ENCODE measurements at places on chromosomes 12 and 14.

- DNase-seq: peak; percentile 63
Measured at GRCh38 chr12:8544295-8544694, 3.6 kb upstream of the CLEC4E start.

GRCh38 chr14:50740856-50741255 lies 72.8 kb upstream of the SAV1 start:
- peak; percentile 49 for DNase-seq

GRCh38 chr14:74882103-74882920 lies 596 bp downstream of the DLST start:
- DNase-seq: peak; percentile 74

GRCh38 chr12:54376596-54376995 lies 7.9 kb downstream of the ZNF385A start:
- no peak for DNase-seq

DNA sequence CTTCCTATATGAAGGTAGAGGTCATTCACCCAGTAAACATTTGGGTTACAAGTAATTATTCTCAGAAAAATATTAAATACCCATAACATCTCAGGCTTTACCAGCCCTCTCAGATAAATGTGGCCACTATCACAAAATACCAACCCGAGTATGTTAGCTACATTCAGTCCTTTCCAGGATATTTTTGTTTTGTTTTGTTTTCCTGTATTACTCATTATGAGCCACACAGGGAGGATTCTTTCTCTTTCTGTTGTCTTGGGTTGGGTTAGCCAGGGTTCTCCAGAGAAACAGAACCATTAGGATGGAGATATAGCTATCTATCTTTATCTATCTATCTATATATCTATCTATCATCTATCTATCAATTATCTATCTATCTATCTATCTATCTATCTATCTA lies 947.6 kb upstream of the MDGA2 start:
- DNase-seq: peak; percentile 7

- DNase-seq: no peak
Measured at GRCh38 chr12:104938371-104938770, 19.7 kb downstream of the SLC41A2 start.

GRCh38 chr12:29566441-29566840 lies 69.0 kb upstream of the OVCH1 start:
- peak; percentile 86 for DNase-seq

GRCh38 chr12:50187084-50187900 lies 20.1 kb upstream of the CERS5 start:
- peak; percentile 94 for DNase-seq

- no peak for DNase-seq
Measured at GRCh38 chr12:11813438-11813813, 164.0 kb downstream of the ETV6 start.

DNA sequence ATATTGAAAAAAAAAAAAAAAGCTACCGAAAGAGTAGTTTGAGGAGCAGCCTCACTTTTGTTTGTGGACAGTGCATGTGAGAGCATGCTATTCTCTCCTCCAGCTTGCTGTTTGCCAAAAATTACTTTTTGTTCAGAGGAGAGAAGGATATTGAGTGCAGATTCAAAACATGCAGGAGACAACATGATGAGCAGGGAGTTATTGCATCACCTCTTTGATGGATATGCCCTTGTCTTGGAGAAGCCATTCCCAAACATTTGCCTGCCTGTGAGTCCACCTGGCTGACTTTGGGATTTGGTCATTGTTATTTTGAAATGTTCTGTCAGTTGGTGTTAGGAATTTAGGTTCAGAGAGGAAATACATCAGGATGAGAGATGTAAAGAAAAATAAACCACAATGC lies 2.4 kb downstream of the C12orf75 start:
- DNase-seq: no peak

GRCh38 chr12:104502217-104502616 lies 45.5 kb downstream of the CHST11 start:
- DNase-seq: no peak

DNA sequence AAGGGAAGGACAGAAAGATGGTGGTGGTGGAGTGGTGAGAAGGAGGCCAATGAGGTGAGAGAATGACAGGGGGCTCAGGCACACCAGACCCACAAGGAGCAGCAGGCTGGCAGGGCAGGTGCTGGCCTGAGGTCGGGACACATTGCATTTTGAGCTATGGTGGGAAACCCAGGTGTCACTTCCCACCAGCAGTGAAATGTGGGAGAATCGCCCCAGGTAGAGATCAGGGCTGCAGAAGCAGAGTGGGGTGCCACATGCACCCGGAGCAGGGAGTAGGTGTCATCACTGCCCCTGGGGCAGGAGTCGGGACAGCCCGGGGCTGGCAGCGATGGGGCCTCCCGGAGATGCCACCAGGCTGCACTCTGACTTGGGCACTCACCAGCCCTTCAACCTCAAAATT lies 315.8 kb downstream of the BCL11B start:
- DNase-seq: no peak

DNA sequence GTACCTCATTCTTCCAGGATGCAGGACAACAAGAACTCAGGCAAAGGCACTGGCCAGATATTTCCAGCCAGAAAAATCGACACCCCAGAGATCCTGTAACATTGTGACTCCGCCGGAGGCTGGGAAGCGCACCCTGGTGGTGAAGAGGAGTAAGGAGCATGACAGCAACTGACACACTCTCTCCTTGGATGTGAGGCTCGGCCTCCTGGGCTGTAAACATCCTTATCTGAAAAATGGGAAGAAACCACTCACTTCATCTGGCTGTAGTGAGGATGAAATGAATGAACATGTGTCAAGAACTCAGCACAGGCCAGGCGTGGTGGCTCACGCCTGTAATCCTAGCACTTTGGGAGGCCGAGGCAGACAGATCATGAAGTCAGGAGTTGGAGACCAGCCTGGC lies 27.5 kb downstream of the TCHP start:
- peak; percentile 53 for DNase-seq

GRCh38 chr14:93317875-93318807 lies 14.7 kb downstream of the BTBD7 start:
- DNase-seq: peak; percentile 76

DNA sequence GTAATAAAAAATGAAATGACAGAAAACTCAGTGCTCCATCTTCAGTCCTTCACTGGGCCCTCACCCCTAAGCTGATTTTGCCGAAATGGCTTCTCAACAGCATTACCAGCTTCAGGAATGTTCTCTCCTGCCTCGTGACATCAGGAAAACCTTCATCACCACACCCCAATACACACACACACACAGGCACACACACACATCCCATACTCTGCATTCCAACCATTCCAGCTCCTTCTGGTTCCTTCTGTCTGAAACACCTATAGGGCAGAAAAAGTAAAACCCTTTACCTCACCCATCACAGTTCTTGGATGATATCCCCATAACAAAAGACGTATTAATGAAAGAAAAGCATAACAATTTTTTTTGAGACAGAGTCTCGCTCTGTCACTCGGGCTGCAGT lies 75.9 kb downstream of the CCDC60 start:
- DNase-seq: no peak
